ENCODE measurements at places on chromosomes 2 and 18. TPM values are rescaled to one million over a fixed set of nuclear protein-coding genes. Genes with fewer than 3 reads are reported as not detected.

The MRPS9 gene
- total RNA-seq: 16.9 TPM

The GALNT5 gene
- total RNA-seq: 23.0 TPM

The CPO gene
- 0.37 TPM for total RNA-seq

The TWIST2 gene
- 12.8 TPM for total RNA-seq

The SERPINB7 gene
- 0.32 TPM for total RNA-seq

The DSEL gene
- total RNA-seq: 14.2 TPM

DNA sequence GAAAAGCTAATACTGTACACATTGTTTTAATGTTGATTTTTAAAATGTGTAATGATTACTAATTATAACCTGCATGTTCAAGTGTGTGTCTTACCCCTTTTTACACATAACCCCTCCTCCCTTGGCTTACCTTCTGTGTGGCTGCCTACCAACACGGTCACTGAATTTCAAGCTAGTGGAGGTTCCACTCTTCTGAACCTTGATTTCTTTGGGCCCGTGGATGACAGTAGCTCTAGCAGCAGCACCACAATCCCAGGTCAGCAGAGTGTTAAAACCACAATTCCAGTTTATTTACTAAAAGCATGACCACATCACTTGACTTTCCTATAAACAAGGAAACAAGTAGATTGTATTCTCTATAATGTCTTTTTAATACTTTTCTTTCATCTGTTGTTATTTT, 56.9 kb downstream of the AFTPH start:
- H3K27me3 ChIP-seq: no peaks in the 10 kb centered on the region
- DNase-seq: no peak
- H3K27ac ChIP-seq: no peak overlapping the region
- H3K36me3 ChIP-seq: no peaks in the 10 kb centered on the region
- H3K4me1 ChIP-seq: no peaks in the 10 kb centered on the region

DNA sequence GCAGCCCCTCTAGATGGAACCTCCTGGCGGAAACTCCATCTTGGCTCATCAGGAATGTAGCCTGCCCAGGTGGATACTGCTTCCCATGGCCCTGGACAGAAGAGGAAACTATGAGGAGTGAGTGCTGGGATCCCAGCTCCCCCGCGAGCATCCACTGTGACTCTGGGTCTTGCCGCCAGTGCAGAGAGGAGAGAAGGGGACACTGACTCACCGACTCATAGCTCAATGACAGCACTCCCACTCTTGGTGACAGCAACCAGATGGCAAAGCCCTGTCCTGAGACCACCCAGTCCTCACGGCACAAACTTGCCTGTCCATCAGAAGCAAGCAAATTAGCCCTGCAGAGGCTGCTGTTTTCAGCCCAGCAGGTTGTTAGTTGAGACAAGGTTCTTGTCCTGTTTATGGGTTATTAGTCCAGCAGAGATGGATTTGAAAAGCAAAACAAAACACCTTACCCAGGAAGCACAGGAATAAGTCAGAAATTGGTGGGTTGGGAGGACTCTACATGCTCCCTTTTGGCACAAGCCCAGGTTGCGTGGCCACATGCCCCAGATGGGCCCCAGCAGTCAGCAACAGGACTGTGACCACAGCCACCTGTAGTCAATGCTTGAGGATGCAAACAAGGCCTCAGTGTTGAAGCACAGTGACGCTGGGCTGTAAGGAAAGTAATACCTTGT, 111.5 kb upstream of the GLI2 start:
- no peak for DNase-seq
- H3K27ac ChIP-seq: no peak overlapping the region
- H3K4me1 ChIP-seq: no peaks in the 10 kb centered on the region
- H3K36me3 ChIP-seq: no peaks in the 10 kb centered on the region

DNA sequence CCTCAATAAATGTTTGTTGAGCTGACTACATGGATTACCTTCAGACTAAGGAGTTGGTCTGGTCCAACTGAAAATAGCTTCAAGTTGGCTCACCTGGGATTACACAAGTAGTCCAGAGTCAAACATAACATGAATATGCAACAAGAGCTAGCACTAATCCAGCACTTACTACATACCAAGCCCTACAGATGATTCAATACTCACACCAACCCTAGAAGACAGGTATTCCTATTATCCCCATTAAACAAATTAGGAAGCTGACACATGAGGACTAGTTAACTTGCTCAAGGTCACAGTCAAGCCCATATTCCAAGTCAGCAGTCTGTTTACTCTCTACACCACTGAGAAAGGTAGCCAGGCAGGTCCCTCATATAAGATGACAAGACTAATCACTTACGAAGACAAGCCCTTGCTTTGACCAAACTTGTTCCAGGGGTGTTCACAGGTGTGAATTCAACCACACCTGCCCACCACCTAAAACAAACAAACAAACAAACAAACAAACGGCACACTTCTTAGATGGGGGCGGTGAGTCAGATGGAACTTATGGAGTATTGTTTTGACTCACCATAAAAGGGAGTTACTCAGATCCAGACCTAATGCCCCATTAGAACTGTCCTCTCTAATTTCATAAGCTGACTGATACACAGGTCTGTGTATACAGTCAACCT, 29.1 kb downstream of the TMEM131 start:
- peaks cover 21% of the 10 kb centered on the region for H3K4me1 ChIP-seq
- no peaks in the 10 kb centered on the region for H3K36me3 ChIP-seq
- no peaks in the 10 kb centered on the region for H3K27me3 ChIP-seq
- no peak overlapping the region for H3K4me3 ChIP-seq

- no peaks in the 10 kb centered on the region for H3K4me1 ChIP-seq
- no peak overlapping the region for H3K27ac ChIP-seq
- H3K36me3 ChIP-seq: no peaks in the 10 kb centered on the region
These were observed 128.5 kb upstream of the LRP1B start for GRCh38 chr2:142259356-142259755.

DNA sequence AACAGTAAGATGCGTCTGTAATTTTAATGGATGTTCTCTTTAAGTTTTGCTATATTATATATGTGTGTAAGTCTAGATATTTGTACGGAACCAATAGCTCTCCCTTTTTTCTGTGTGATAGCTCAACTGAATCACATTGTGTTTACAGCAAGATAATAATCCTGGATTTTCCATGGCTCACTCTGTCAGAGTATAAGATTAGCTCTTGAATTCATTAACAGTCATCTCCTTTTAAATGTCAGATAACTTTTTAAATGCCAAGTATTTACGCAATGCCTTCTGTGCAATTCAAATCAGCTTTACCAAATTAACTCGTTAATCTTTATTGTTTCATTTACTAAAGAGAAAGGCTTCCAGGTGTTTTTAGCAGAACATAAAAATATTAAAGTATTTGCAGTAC, 76.9 kb downstream of the KIAA2012 start:
- no peak for DNase-seq
- H3K4me3 ChIP-seq: no peak overlapping the region
- H3K4me1 ChIP-seq: no peaks in the 10 kb centered on the region
- no peaks in the 10 kb centered on the region for H3K27me3 ChIP-seq
- peak overlapping the region; percentile 65 for H3K27ac ChIP-seq
- H3K36me3 ChIP-seq: no peaks in the 10 kb centered on the region

DNA sequence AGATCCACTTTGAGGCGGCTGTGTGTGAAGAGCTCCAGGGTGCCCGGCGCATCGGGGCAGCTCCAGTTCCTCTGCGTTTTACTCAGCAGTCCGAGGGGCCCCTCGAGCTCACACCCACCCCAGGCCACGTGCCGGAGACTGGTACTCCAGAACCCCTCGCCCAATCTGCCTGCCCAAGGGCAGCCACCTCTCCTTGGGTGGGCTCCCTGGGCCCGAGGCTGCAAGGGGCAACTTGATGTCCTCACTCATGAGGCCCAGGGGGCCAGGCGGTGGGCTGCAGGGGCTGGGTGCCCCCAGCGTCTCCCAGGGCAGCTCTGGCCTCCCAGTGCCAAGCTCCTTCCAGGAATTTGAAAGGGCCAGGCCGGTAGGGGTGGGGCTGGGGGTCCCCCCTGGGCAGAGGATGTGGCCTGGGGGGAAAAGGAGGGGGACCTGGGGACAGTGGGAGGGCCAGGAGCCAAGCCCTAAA, 16.7 kb downstream of the RAMP1 start:
- H3K36me3 ChIP-seq: no peaks in the 10 kb centered on the region
- H3K4me3 ChIP-seq: no peak overlapping the region
- no peak overlapping the region for H3K27ac ChIP-seq
- no peak for DNase-seq

- H3K36me3 ChIP-seq: no peaks in the 10 kb centered on the region
- H3K4me3 ChIP-seq: no peak overlapping the region
- H3K4me1 ChIP-seq: no peaks in the 10 kb centered on the region
- no peak overlapping the region for H3K27ac ChIP-seq
- no peaks in the 10 kb centered on the region for H3K27me3 ChIP-seq
- no peak for DNase-seq
These were observed 243.1 kb upstream of the FANCL start for GRCh38 chr2:58484221-58484620.

GRCh38 chr2:219475697-219476651, 22.7 kb upstream of the GMPPA start:
- no peak overlapping the region for H3K27ac ChIP-seq
- H3K4me3 ChIP-seq: no peak overlapping the region
- DNase-seq: peak; percentile 75
- no peaks in the 10 kb centered on the region for H3K4me1 ChIP-seq
